Putamen (tissue), 1 donor: ENCODE measurements at places on chromosomes 16 and 17.

- peak; percentile 80 for DNase-seq
Measured at GRCh38 chr17:16947470-16947869, 24.4 kb downstream of the TNFRSF13B start.

GRCh38 chr17:45073414-45074070, 12.4 kb downstream of the NMT1 start:
- no peak for DNase-seq

DNA sequence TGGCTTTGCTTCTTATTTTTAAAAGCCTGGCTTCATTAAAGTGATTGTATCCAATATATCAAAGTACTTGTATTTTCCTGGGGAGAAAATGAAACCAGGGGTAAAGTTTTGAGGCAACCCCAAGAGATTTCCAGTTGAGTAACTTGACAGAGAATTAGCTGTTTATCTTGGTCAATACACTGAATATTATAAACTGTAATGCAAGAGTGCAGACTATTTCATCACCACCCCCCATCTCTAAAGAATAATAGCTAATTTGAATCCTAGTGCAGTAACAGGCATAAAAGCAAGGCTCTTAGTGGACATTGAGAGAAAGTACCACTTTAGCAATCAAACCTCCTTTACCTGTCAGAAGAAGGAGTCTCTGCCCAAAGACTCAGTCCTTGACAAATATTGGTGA, 27.0 kb downstream of the IRX6 start:
- DNase-seq, result no peak

GRCh38 chr17:44865931-44866330, 18.2 kb downstream of the HIGD1B start:
- no peak for DNase-seq

GRCh38 chr16:52254746-52255145, 292.2 kb downstream of the TOX3 start:
- DNase-seq, result peak; percentile 1

- DNase-seq, result no peak
Measured at GRCh38 chr17:14302091-14302430, 1.2 kb downstream of the HS3ST3B1 start.

DNA sequence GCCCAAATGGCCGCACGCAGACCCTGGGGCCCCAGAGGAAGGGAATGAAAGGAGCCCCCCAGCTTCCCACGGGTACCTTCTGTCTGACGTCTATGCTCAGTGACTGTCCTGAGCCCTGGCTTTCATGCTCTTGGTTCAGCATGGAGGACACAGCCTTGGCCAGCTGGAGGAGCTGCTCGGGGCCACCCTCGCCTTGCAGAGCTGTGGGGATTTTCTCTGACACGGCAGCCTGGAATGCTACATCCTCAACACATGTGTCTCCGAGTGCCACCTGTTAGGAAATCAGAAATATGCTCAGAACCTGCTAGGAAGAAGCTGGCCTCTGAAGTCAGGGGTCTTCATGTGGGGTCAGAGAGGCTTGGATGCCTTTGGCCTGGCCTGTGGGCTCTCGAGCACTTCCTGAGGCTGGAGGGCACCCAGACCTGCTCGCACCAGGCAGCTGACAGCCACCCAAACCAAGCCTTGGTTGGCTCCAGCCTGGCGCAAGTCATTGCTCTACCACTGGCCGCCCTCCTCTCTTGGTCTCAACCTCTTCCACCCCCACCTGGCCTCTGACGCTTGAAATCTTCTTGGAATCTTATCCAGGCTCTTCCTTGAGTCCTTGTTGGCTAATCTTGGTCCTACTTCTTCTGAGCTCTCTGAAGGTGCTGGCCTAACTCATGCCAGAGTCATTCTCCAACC, 63.7 kb upstream of the BCO1 start:
- DNase-seq, result no peak

DNA sequence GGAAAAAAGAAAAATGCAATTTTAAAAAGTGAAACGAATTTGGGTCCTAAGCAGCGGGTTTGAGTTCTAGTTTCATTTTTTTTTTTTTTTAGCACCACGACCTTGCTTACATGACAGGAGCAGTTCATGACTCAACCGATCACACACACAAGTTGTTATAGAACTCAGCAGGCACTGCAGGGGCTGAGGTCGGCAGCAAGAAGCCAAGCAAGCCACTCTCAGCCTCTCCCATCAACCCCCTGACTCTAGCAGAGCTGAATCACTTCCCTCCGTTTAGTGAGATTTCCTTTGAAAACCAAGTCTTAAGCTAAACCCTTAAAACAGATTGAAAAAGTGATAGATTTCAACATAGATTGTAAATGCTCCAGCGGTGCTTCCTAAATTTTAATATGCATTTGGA, 520.8 kb downstream of the HAPSTR1 start:
- no peak for DNase-seq

GRCh38 chr17:55743103-55743679, 7.7 kb upstream of the PCTP start:
- DNase-seq, result no peak

DNA sequence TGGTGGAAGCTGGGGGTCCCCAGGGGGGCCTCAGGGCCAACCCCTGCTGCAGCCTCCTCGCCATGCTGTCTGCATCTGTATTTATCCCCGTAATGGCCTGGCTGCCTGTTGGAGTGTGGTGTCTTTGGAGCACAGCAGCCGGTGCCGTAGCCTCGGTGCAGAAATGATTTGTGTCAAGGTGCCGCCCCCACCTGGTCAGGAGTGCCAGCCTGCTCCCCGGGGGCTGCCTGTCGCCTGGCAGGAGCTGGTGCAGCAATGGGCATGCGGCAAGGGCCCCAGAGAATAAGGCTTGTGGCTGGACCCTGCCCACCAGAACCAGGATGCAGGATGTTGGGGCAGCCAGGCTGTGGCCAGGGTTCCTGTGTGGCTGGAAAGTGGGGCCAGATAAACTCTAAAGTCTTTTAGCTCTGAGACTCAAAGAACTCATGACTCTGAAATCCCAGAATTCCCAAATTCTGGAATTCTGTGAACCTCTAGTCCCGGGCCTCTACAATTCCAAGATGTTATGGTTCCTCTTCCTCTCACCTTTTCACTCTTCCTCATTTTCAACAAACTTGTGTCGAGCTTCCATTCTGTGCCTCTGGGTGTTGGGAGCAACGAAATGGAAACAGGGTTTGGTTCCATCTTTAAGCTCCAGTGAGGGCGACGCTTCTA, 5.9 kb downstream of the CPNE2 start:
- DNase-seq, result no peak

GRCh38 chr16:89853306-89853993, 19.9 kb upstream of the TCF25 start:
- no peak for DNase-seq
